ENCODE measurements at places on chromosomes 2 and 18.

GRCh38 chr2:160507046-160507407 is 13.4 kb upstream of the RBMS1 start:
- DNase-seq, result no peak

DNA sequence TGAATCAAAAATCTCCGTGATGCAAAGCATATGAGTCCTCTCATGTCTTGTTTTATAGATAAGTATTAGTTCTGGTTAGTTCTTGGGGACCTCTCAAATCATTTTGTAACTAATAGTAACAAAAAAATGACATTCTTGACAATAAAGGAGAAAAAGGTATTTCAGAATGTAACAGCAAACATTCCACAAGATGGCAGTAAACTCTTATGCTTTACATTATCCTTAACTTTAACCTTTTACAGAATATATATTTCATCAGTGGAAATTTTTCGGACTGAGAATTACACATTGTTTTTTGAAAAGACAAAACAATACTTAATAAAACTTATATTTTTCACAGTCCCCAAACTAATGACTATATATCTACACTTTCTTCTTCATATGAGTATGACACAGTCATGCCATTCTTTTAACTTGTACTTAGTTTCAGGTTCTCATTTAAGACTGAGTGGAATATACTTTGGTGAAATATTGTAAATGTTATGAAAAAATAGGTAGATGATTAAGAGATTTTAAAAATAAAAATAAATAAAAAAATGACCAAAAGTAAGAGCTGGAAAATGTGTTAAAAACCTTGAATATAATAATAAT is 142.9 kb upstream of the NXPH2 start:
- no peak for DNase-seq

DNA sequence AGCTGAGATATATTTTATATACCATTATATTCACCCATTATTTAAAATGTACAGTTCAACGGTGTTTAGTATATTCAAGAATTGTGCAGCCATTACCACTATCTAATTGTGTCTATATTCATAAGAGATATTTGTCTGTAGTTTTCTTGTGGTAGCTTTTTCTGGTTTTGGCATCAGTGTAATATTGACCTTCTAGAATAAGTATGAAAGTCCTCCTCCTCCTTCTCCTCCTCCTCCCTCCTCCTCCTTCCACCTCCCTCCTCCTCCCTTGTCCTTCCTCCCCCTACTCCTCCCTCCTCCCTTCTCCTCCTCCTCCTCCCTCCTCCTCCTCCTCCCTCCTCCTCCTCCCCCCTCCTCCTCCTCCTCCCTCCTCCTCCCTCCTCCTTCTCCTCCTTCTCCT is 72.0 kb downstream of the MERTK start:
- DNase-seq, result no peak

DNA sequence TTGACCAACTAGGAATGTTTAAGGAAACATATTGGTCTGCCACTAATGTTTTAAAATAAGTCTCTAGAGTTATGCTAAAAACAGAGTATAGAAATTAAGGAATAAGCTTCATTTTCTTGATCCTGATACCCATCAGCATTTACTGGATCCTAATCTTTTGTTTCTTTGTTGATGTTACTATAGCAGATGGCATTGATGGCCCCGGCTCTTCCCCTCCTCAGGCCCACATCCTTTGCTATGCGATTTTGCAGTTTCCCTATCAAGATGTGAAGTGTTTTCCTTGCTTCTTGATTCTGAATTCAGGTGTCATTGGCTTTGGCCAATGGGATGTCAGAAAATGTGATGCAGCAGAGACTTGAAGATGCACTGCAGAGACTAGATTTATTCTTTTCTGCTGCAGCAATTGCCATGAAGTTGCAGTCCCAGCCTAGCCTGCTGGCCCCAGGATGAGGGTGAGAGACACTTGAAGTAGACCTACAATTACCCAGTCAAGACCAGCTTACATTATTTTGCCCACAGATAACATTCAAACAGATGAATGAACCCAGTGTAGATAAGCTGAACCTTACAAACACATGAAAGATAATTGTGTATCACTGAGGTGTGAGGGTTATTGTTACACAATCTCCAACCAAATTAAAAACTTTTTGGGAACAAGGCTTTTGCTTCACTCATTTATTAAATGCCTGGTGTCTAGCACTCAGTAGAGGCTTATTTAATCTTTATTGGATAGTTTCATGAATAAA is 115.2 kb upstream of the ITGA4 start:
- DNase-seq, result no peak

DNA sequence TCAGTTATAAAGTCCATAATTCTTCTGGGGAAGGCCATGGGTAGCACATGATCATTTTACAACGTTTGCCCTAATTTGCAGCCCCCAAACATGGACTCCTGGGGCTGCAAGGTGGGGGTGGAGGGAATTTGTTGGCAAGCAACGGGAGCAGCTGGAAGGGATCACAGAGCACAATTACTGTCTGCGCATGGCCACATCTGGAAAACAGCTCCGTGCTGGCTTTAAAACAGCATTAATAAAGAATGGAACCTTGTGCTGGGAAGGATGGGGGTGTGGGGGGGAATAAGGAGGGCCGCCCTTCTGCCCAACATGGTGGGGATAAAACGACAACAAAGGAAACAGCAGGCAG is 60.9 kb upstream of the SLC14A2 start:
- no peak for DNase-seq

GRCh38 chr18:58186258-58186948 is 142.4 kb downstream of the NEDD4L start:
- DNase-seq, result no peak

DNA sequence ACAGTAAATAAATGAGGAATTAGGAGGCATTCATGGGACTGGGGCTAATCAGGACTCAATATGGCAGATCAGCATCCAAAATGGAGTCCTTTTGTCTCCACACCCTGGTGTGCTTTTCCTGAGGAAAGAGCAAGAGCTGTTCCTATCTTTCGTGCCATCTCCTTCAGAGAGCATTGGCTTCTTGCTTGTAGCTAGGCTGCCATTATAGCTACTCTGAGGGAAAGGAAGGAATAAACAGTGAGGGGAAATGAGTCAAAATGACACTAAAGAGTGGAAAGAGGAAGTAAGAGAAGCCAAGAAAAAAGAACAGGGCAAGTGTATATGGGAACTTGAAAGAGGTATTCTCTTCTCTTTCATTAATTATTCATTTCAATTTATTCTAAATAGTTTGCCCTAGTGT is 8.4 kb upstream of the NMI start:
- no peak for DNase-seq

DNA sequence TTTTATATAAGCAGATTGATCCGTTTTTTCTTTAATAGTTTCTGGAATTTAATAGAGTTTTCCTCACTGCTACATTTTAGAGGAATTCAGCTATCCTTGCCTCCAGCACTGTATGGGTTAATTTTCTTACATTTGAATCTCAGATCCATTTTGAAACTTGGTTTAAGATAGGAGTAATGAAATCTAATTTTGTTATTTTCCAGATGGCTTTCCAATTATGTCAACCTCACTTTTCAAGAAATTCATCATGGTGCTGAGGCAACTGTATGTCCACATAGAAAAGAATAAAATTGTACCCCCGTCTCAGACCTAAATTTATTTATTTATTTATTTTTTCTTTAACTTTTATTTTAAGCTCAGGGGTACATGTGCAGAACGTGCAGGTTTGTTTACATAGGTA is 105.1 kb downstream of the EPB41L5 start:
- no peak for DNase-seq

GRCh38 chr2:196586511-196586991 is 53.0 kb upstream of the CCDC150 start:
- DNase-seq, result no peak

- DNase-seq, result no peak
Observed at GRCh38 chr2:86107031-86107430, 996 bp downstream of the PTCD3 start.

GRCh38 chr18:76443519-76444445 is 51.3 kb downstream of the ZNF516 start:
- DNase-seq, result no peak

- no peak for DNase-seq
Observed at GRCh38 chr2:101234169-101234938, 18.3 kb upstream of the CNOT11 start.

DNA sequence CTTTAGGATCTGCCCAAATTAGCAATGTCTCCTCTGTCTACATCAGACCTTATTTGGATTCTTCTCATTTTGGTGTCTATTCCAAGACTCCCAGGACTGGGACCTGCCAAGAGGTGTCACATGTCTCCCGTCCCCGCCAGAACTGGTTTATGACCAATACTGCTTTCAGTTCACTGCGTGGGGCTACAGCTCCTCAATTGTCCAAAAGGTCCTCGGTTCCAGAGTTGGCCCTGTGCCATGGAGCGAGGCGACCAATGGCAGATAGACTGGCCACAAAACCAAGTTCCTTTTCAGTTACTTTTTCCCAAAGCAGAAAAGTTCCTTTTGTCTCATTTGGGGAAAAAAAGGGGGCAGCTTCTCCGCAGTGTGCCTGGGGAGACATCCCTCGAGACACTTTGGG is 144.1 kb upstream of the ZNF236 start:
- no peak for DNase-seq

DNA sequence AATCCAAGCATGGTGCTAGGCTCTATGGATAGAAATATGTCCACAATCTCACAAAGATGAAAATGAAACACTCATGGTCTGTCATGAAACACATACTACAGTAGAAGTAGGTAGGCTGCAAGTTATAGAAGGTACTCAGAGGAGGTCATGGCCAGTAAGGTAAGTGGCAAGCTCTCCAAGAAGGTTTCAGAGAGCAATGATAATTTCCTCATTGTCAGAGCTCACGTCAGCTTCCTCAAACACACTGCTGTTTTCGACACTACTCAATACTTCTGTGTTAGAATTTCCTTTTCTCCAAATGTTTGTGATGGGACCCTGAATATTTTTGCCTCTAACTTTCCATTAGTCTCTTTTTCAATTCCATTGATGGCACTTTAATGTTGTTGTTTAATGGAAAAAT is 25.5 kb downstream of the CCDC141 start:
- no peak for DNase-seq

GRCh38 chr2:46461011-46461674 is 18.2 kb upstream of the TMEM247 start:
- peak; percentile 55 for DNase-seq

- DNase-seq, result no peak
Observed at GRCh38 chr2:100742277-100743254, 77.4 kb upstream of the NPAS2 start.

DNA sequence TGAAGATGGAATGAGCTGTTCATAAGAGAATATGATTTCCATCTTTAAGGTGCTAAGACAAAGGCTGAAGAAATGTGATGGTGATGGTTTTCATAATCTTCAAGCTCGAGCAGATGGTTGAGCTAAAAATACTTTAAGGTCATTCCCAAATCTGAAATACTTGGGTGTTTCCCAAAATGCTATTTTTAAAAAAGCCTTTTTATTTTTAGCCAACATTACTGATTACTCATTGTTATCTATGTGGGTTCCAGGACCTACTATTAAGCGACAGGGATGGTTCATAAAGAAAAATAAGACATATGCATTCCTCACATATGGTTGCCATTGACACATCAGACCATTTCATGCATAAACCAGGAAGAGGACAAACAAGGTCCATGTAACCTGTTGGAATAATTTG is 298.5 kb downstream of the PLCL1 start:
- DNase-seq, result no peak

DNA sequence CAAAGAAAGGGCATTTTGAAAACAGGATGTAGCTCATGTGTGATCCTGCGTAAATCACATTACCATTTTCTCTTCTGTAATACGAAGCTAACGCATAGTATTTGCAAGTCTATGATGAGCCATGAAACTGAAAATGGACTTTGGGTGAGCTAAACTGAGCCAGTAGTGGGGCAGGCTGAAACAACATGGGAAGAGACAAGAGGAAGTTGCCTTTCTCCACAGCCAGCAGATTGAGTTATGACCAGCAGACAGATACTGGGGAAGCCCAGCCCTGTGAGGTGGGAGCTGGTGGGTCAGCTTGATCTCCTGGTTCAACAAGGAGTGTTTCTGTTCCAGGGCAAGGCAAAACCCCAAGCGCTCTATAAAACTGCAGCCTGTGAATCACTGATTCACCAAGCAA is 11.8 kb downstream of the CYRIA start:
- DNase-seq, result no peak

DNA sequence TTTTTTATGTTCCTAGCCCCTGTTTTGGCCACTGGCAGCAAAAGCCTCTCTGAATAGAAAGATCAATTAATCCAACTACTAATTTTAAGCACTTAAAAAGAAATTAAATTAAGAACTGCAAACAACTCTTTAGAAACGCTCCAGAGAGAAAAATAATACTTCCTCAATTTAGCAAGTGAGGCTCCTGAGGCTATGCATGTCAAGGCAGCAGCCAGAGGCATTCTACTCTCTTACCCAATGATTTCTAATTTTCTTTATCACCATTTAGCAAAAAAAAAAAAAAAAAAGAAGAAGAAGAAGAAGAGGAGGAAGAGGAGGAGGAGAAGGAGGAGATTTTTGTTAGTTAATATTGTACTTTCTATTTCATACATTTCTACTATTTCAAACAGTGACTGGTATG is 68.5 kb downstream of the TMEM237 start:
- no peak for DNase-seq

- DNase-seq, result no peak
Observed at GRCh38 chr2:71562518-71562917, 109.2 kb downstream of the DYSF start.

DNA sequence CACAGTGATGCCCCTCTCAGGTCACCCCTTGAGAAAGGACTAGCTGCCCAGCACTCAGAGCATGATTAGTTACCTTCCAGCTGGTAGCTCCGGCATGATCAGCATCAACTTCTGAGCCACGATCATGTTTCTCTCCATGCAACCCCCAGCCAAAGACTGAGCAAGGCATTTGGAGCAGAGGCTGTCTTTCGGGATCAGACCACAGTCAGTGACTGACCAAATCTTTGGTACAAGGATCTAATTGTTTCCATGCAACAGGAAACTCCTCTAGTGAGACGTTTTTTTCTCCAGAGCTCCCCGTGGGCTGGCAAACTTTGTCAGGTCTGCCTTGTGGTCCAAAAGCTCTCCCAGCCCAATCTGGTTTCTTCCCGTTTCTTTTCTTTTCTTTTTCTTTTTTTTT is 244.3 kb downstream of the METTL4 start:
- no peak for DNase-seq

DNA sequence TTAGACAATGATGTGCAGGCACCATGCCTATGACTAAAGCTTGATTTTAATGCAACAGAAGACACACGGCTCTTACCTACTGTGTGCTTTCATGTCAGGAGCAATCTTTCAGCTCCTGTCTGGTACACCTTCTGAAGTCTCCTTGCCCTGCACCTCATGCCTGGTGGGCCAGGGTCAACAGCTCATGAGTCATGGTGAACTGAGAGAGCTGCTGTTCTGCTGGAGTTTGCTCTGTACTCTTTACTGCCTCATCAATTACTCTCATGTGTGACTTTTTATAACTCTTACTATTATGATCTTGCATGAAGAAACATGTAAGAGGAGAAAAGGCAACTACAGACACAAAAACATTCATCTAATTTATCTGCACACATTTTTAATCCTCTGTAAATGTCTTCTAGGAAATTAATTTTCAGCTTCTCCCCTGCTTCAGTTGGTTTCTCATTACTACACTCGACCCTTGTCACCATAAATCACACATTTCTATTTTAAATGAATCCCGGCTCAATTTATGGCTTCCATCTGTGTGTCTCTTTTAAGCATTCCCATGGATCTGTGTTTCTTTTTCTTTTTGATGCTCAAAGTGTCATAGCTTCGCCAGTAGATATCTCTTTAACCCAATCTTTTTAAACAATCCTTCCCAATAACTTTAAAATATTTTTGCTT is 9.7 kb downstream of the SERPINB7 start:
- DNase-seq, result no peak

- no peak for DNase-seq
Observed at GRCh38 chr2:215698566-215698965, 262.7 kb upstream of the FN1 start.

All from stimulated activated CD8-positive, alpha-beta memory T cell treated with anti-CD3 and anti-CD28 coated beads, Interleukin-12 subunit alpha, Interleukin-12 subunit beta, amount 100 ng/mL, for 1 hour (primary cell).